WERI-Rb-1 (cell line): ENCODE measurements at places on chromosomes 5 and 9.

DNA sequence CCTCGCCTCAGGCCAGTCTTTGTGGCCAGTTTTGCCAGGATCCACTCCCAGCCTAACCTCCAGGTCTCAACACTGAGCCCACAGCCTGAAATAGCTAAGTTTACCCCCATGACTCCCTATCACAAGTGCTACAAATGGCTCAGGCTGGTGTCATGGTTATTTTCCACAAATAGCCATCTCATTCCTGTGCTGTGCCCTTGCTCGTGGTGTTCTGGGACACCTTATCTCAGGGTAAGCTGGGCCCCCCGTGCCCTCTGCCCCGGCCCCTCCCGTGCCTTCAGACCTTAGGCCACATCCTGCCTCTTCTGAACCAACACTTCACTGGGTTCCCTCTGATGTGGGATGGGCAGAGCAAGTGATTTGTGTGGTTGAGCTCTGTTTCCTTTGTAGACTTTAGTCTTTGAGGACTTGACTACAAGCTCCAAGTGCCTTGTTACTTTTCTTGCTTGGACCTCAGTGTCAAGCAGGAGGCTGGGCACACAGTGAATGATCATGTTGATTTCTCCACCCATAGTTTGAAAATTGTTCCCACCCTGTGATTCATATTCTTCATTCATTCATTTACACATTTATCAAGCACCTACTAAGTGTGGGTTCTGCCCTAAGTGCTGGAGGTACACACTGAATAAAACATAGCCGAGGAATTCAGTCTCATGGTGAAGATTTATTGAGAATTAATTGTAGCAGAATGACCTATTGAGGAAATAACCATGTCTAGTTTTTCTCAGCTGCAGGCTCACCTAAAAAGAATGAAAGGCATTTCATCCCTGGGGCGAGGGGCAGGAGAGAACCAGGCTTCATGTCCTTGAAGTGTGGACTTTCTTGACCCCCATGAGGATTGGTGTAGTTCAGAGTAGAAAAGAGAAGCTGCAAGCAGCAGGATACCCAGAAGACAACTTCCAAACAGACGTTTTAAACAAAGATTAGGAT is 84.5 kb upstream of the CTNNA1 start:
- DNase-seq = no peak

- no peak for DNase-seq
Observed at GRCh38 chr9:135939351-135940265, 21.6 kb downstream of the UBAC1 start.

- DNase-seq = no peak
Observed at GRCh38 chr5:119032656-119033055, 38.2 kb upstream of the DMXL1 start.

GRCh38 chr9:136095070-136096058 is at the start of gene NACC2:
TSS of gene NACC2 (minus strand) at chr9:136095289. CDS start at chr9:136050521, 44,768 bp downstream.
- DNase-seq = peak; percentile 61

DNA sequence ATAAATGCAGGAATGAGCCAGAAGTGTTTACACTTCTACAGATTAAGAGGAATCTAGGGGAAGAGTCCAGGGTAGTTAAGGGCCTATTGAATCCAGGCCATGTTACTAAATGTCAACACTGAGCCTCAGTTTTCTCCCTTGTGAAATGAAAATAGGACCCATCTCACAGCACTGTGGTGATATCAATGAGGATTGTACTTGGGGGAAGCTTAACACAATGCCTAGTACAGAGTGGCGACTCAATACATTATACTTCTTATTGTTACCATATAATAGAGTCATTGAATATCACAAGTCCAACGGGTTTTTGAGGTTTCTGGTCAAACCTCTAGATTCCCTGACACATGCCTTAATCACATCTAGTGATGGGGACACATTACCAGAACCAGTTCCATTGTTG is 4.6 kb downstream of the TRUB2 start:
- no peak for DNase-seq

DNA sequence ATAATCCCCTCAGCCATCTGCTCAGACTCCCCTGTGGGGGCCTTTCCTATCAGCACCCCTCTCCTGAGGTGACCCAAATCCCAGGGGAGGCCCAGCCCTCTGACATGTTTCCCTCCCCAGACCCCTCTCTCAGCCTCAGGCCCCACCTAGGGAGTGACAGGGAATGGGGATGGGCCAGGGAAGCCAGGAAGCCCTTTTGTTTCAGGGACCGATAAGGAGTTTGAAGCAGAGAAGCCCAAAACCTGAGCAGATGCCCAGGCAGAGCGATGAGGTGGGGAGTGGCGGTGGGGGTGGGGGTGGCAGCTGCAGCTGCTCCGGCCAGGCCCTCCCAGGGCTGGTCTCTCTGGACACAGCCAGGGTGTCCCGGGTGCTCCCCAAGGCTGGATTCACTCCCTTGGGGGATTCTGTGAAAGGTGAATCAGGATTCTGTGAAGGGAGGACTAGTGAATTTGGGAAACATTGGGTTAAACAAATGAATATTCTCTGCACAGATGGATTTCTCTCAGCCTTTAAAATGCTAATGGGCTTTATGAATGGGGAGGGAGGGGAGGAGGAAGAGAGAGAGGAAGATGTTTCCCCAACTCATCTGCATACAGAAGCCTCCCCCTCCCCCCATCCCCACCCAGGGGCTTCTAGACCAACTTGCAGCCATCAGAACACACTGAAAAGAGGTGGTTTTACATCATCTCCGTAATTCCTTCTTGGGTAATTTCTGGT is 17.4 kb downstream of the AKNA start:
- DNase-seq = peak; percentile 99

GRCh38 chr9:132989414-132989996 is 11.0 kb downstream of the GFI1B start:
- no peak for DNase-seq

GRCh38 chr9:82546136-82546535 is 516.8 kb downstream of the RASEF start:
- DNase-seq = no peak

- no peak for DNase-seq
Observed at GRCh38 chr9:26437056-26437711, 455.4 kb downstream of the CAAP1 start.

DNA sequence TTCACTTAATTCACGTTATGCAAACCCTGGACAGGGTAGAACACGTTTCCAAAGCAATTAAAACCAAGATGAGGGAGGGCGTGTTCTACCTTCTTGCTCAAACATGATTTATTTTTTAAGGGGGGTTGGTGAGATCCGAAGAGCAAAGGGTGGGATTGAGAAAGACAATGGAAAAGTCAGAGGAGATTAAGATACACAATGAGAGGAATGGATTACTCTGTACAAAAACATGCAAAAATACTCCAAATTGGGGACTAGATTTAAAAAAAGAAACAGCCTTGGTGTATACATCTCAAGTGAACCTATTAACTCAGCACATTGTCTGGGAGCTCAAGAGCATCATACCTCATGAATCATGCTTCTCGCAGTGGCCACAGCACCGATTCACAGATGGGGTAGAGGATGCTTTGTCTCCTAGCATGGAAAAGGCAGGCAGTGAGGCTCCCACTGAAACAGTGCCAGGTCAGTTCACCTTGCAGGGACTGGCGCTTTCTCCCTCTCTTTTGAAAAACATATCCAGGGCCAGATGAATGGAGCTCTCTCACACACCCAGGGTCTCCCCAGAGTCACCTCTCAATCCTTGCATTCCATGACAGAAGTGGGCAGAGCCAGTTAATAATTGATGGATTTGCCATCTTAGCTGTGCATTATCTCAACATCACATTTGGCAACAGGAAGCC is 459.7 kb downstream of the BNC2 start:
- no peak for DNase-seq

GRCh38 chr9:112605518-112605917 is 112.4 kb downstream of the INIP start:
- no peak for DNase-seq

- no peak for DNase-seq
Observed at GRCh38 chr5:127358284-127358683, 67.7 kb downstream of the MEGF10 start.

GRCh38 chr9:119839888-119840287 is 470.7 kb upstream of the BRINP1 start:
- DNase-seq = no peak

DNA sequence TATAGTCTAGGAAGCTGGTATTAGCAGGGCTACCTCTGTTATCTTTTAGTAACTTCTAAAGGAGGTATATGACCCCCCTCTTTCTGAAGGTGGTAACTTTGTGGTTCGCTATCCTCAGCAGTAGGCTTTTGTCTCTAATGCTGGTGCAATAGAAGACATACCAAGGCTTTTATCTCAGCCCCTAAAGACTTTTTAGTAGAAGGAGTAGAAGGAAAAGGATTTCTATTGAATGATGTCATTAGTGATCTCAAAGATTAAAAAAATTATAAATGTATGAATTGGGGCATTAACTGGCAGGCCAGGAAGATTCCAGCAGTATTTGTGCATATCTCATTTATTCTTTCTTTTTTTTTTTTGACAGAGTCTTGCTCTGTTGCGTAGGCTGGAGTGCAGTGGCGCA is 78.2 kb downstream of the RAI14 start:
- DNase-seq = no peak

DNA sequence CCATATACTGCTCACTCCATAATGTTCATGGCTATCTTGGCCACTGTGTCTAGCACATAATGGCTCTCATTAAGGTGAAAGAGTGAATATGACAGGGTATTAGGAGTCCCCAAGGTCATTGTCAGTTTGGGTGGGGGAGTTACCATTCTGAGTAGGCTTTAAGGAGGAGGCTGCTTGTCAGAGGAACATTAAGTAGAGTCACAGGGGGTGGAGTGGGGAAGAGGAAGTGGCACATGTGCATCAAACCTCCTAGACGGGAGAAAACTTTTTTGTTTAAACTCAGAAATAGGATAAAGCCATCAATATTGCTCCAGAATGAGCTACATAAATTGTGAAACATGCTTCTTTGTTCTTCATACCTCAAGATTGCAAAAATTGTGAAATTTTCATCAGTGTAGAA is 45.5 kb downstream of the DAB2IP start:
- no peak for DNase-seq
